ENCODE measurements at places on chromosomes 16 and 17. TPM values are rescaled to one million over a fixed set of nuclear protein-coding genes. Genes with fewer than 3 reads are reported as not detected.

DNA sequence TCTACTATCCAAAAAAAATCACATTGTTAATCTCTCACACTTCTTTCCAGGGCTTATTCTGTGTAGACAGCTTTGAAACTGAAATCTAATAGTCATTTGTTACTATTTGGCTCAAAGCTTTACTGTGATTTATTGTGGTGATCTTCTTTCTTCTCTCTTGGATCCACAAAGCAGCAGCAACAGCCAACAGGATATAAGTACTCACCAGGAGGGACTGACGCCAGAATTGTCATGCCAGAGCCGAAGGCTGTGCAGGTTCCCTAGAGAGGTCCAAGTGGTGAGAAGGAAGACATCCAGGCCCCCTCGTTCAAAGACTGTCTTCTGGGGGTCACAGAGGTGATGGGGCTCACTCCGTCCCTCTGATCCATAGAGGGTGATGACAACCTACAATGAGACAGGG lies 33.3 kb downstream of the PKD1L3 start:
- DNase-seq, result no peak

DNA sequence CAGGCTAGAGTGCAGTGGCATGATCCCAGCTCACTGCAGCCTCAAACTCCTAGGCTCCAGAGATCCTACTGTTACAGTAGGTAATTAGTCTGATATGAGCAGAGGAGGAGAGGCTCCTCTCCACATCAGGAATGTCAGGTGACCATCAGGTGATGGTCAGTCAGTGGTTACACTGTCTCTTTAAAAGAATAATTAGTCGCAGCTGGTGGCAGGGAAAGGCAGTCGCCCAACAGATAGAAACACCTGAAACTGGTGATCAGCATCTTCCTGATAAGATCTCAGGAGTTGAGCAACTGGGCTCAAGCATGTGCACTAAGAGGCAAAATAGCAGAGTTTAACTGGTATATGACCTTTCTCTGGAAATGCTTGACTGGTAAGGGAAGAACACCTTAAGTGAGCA lies 21.5 kb upstream of the ABCA5 start:
- DNase-seq, result no peak

- DNase-seq, result no peak
These were observed 439.3 kb upstream of the GOT2 start for GRCh38 chr16:59173408-59173831.

- DNase-seq, result no peak
These were observed 1.1 kb downstream of the ST6GALNAC2 start for GRCh38 chr17:76584427-76585032.

GRCh38 chr17:81111066-81111465 lies 54.2 kb upstream of the PVALEF start:
- no peak for DNase-seq

GRCh38 chr17:77420804-77421629 lies 280.2 kb downstream of the SEC14L1 start:
- peak; percentile 49 for DNase-seq

The MT4 gene
- not detected for total RNA-seq

DNA sequence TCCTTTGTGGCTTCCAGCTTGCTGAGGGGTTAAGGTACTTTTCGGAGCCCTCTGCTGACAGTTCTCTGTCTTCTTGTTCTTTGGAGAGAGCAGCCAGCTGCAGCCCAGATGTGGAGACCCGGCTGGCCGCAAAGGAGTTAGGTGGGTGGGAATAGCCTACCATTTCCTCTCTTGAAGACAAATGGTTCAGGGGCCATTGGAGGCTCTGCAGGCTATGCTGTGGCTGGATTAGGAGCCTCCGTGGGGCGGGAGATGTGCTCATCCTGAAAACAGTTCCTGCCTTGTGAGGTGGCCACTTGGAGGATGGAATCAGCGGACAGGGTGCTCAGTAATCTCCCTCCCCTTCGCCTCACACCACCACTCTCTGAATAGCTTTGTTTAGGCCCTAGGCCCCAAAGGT lies 30.3 kb downstream of the MEOX1 start:
- DNase-seq, result no peak

DNA sequence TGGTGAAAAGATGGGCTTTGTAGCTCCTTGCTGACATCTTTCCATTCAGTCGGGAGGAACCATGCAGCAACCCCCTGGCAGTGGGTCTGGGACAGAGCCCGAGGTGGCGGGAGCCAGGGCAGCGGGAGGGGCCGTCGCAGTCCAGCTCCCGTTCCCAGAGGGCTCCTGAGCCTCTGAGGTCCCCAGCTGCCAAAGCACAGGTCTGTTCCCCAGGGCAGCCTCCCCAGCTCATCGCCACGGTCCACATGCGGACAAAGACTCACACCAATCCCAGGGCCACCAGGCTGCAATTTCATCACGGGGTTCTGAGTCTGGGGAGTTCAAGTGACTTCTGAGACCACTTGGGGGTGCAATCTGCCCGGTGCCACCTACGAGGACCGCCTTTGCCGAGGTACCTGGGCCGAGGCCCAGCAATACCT lies 196.0 kb downstream of the RBFOX3 start:
- DNase-seq, result no peak

GRCh38 chr16:77652399-77652798 lies 69.9 kb upstream of the NUDT7 start:
- DNase-seq, result no peak

DNA sequence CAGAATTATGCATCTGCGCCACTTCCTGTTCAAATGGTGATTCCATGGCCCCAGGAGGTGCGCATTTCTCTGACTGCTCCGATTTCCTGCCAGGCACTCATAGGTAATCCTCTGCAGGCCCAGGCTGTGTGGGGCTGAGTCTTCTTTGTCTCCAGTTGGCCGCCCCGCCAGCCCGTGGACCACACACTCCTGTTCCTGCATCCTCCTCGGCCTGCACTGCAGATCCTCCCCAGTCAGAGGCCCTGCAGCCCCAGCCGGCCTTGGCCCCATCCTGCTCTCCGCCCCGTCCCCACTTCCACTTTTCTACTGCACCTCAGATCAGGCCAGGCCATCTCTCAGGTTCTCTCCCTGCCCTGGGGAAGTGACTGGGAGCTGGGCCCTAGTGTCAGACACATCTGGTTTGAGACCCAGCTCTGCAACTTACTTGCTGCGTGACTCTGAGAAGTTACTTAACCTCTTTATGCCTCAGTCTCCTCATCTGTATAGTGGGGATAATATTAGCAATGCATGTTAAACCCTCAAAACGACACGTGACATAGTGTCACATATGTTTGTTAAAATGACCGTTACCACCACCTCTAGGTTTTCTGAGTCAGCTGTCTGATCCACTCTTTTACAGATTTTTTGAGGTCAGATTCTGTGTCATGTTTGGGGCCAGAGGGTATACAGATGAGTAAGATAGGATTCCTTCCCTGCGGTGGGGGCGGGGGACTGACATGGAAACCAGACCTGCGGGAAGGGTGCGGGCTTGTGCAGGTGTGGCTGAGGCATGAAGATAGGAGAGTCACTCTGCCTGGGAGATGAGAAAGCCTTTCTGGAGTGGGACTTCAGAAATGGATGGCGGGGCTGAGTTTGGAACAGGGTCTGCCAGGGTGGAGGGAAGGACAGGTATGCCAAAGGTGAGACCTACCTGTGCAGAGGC lies 12.8 kb downstream of the RAB11FIP4 start:
- DNase-seq, result no peak

DNA sequence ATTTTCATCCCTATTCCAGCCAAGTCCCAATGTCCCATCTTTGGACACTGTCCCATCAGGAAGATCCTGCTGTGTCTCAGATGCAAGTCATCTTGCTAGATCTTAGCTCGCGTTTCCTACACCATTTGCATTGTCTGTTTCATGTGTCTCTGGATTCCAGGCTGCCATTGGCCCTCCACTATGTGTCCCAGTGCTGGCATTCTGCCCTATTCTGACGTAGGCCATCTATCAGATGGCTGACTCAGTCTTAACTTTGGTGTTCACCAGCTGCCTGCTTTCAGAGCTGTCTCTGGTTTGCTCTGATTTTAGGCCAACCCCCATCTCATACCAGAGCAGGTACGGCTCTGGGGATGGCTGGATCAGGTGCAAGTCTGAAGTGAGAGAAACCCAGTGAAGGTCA lies 300.9 kb upstream of the ASIC2 start:
- DNase-seq, result no peak

DNA sequence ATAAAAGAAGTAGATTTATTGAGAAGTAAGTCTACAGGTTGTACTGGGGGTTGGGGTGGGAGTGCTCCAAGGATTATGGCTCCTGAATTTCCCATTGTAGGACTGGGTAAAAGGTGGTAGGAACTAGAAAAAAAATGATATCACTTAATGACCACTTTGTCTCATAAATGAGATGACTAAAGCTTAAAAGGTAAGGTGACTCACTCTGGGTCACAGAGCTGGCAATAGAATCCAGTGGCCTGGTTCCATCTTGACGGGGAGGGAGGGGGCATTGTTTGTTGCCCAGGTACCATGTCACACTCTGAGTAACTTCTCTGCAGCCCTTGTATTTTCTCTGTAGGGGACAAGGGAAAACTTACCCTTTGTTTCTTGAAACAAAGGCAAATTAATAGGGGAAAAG lies 126.1 kb downstream of the PITPNC1 start:
- DNase-seq, result peak; percentile 66

The ARHGDIG gene
- total RNA-seq, result 1.2 TPM

The MMP25 gene
- not detected for total RNA-seq

The ARL4D gene
- total RNA-seq, result 0.93 TPM

The CRHR1 gene
- total RNA-seq, result not detected

The C17orf78 gene
- not detected for total RNA-seq

GRCh38 chr17:57929386-57929785 lies 25.8 kb downstream of the CUEDC1 start:
- DNase-seq, result no peak

GRCh38 chr17:2056206-2057174 lies 1.6 kb downstream of the HIC1 start:
- no peak for DNase-seq

- no peak for DNase-seq
These were observed 18.4 kb upstream of the EXOSC6 start for GRCh38 chr16:70270176-70270575.

- DNase-seq, result no peak
These were observed 6.5 kb downstream of the DDX42 start for GRCh38 chr17:63780507-63780906.

GRCh38 chr17:51888816-51889215 lies 269.7 kb downstream of the CA10 start:
- no peak for DNase-seq

- no peak for DNase-seq
These were observed 18.3 kb downstream of the CCDC182 start for GRCh38 chr17:57726838-57727237.

The SEPTIN1 gene
- not detected for total RNA-seq

The NTN3 gene
- total RNA-seq, result not detected

DNA sequence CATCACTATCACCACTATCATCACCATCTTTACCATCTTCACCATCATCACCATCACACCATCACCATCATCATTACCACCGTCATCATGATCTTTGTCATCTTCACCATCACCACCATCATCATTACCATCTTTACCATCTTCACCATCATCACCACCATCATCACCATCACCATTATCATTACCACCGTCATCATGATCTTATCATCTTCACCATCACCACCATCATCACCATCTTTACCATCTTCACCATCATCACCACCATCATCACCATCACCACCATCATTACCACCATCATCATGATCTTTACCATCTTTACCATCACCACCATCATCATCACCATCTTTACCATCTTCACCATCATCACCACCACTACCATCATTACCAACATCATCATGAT lies 10.2 kb upstream of the ZNF469 start:
- no peak for DNase-seq

DNA sequence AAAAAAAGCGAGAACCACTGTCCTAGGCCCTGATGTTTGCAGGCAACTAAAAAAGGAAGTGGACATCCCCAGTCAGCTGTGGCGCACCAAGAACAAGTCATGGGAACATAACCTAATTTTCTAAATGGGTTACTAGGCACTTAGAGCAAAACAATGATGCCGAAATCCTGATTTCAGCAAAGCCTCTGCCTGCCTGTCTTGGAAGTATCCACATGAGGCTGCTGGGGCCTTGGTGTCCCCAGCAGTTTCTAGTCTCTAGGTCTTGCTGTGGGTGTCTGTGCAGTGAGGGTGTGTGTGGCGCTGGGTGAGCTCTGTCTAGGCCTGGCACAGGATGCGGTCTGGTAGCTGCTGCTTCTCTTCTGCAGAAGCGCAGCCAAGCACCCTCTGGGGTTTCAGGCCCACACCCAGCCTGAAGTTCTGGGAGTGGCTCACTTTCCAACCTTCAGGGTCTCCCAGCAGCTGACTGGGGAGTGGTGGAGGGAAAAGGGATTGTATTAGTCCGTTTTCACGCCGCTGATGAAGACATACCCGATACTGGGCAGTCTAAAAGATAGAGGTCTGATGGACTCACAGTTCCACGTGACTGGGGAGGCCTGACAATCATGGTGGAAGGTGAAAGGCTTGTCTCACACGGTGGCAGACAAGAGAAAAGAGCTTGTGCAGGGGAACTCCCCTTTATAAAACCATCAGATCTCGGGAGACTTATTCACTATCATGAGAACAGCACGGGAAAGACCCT lies 21.1 kb downstream of the STH start:
- DNase-seq, result no peak

DNA sequence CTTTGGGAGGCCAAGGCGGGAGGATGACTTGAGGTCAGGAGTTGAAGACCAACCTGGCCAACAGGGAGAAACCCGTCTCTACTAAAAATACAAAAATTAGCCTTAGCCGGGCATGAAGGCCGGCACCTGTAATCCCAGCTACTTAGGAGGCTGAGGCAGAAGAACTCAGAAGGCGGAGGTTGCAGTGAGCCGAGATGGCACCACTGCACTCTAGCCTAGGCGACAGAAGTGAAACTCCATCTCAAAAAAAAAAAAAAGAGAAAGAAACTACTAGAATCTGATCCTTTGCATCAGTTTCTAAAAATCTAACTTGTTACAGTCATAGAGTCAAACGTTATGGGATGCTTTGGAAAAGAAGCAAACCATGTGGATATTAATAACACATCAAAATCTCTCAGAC lies 1.6 kb upstream of the PECAM1 start:
- no peak for DNase-seq

- no peak for DNase-seq
These were observed 891 bp downstream of the CORO1A start for GRCh38 chr16:30184096-30184890.

GRCh38 chr16:77236063-77236511 lies 36.9 kb downstream of the SYCE1L start:
- DNase-seq, result peak; percentile 93

The TM4SF5 gene
- not detected for total RNA-seq

- DNase-seq, result peak; percentile 65
These were observed 10.0 kb downstream of the TMEM235 start for GRCh38 chr17:78241277-78242023.

Measured in dermis blood vessel endothelial cell (primary cell).